Activated naive CD8-positive, alpha-beta T cell treated with anti-CD3 and anti-CD28 coated beads for 36 hours (primary cell): ENCODE measurements at places on chromosomes 3 and 15. TPM values are rescaled to one million over a fixed set of nuclear protein-coding genes. Genes with fewer than 3 reads are reported as not detected.

DNA sequence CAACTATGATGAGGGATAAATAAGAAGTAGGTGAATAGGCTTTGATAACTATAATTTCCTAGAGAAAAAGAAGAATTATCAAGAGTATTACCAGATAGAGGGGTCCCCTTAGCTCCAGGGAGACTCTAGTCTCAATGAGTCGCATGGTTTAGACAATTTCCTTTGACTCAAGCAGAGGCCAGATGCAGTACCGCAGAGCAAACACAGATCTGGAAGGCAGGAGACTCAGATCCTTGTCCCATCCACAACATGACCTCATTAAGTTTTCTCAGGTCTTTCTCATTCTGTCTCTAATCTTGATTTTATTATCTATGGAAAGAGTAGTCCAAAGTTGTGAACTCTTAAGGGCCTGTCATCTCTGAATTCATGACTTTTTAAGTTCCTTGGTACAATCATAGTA lies 987.9 kb downstream of the NTRK3 start:
- H3K4me3 ChIP-seq = no peak overlapping the region

GRCh38 chr3:15050405-15051092 lies 14.6 kb downstream of the MRPS25 start:
- DNase-seq = no peak
- H3K4me3 ChIP-seq = no peak overlapping the region
- peaks cover 41% of the 10 kb centered on the region for H3K4me1 ChIP-seq
- H3K27ac ChIP-seq = peak overlapping the region; percentile 60

- no peak for DNase-seq
- no peak overlapping the region for H3K27ac ChIP-seq
- H3K36me3 ChIP-seq = no peaks in the 10 kb centered on the region
- H3K4me3 ChIP-seq = no peak overlapping the region
These were observed 36.3 kb downstream of the TMEM44 start for GRCh38 chr3:194596906-194597305.

The ANKUB1 gene
- total RNA-seq = not detected

- no peaks in the 10 kb centered on the region for H3K27me3 ChIP-seq
- DNase-seq = no peak
- no peaks in the 10 kb centered on the region for H3K4me1 ChIP-seq
- no peak overlapping the region for H3K4me3 ChIP-seq
These were observed 346.6 kb upstream of the DCBLD2 start for GRCh38 chr3:99248130-99248529.

DNA sequence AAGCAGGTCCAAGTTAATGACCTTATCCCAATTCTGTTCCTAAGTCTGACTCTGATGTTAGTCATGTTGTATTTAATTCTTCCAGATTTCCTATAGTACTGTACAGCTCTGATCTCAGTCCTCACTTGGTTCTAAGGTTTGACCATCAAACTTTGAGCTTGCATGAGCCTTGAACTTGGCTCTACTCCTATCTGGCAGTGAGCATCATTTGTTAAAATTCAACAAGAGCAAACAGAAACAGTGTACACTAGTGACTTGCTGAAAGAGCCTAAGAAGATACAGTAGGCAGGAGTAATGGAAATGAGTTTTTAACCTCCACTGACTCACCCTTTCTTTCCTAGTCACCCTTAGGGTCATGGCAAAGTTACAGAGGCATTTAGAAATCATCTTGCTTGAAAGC lies 451.1 kb upstream of the TPRG1 start:
- no peak overlapping the region for H3K4me3 ChIP-seq
- no peak overlapping the region for H3K27ac ChIP-seq
- peaks cover 2% of the 10 kb centered on the region for H3K36me3 ChIP-seq
- no peaks in the 10 kb centered on the region for H3K27me3 ChIP-seq
- peaks cover 13% of the 10 kb centered on the region for H3K4me1 ChIP-seq

The NDN gene
- 3.5 TPM for total RNA-seq

The TMEM108 gene
- total RNA-seq = not detected

DNA sequence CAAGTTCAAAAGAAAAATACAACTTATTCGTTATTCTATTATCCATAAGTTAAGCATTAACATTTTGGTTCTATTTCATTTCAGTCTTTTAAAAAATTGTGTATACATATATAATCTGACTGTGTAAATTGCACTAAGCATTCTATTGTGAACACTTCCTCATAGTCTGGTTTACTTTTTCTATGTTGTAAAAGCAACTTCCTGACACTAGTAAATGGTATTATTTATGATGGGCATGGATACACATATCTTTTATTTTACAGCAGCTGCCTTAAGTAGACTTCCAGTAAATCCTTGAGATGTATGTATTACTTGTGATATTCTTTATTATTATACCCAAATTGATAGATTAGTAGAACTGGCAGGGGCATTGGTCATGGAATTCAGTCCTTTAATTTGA lies 58.2 kb downstream of the FNDC3B start:
- H3K27me3 ChIP-seq = no peaks in the 10 kb centered on the region
- no peak overlapping the region for H3K27ac ChIP-seq
- no peak for DNase-seq
- H3K36me3 ChIP-seq = peaks cover 2% of the 10 kb centered on the region

DNA sequence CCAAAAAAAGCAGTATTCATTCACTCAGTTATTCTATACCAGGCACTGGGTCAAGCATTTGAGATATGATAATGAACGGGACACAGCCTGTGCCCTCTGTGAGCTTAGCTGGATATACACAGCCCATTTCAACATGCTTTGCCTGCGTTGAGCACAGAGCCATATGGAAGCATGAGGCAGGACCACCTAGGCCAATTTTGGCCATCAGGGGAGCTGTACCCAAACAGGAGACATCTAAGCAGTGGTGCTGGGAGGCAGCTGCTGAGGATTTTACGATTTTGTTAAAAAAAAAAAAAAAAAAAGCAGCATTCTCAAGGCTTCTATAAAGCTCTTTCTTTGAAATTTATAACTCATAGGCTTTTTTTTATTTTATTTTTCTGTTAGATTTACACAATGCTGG lies 87.2 kb upstream of the SLC2A2 start:
- no peak overlapping the region for H3K27ac ChIP-seq
- H3K4me1 ChIP-seq = no peaks in the 10 kb centered on the region
- no peak for DNase-seq
- H3K4me3 ChIP-seq = no peak overlapping the region
- peaks cover 15% of the 10 kb centered on the region for H3K36me3 ChIP-seq

The CLRN1 gene
- not detected for total RNA-seq

GRCh38 chr15:45919806-45920205 lies 285.0 kb downstream of the SQOR start:
- no peak overlapping the region for H3K27ac ChIP-seq
- peaks cover 5% of the 10 kb centered on the region for H3K27me3 ChIP-seq
- DNase-seq = no peak
- H3K36me3 ChIP-seq = no peaks in the 10 kb centered on the region

The CFAP100 gene
- not detected for total RNA-seq

DNA sequence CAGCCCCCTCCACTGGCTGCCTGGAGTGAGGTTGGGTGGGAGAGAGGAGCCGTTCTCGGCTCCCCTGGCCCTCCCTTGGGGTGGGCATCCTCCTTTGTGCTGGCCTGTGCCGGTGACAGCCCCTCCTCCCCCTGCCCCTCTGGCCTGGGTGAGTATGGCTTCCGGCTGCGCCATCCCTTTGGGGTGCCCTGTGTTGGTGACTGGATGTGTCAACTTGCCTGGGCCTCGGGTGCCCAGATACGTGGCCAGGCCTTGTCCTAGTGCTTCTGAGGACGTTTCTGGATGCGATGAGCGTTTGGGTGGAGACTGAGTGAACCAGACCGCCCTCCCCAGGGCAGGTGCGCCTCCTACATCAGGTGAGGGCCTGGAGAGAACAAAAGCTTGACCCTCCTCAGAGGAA lies 59.7 kb downstream of the PLXNA1 start:
- no peaks in the 10 kb centered on the region for H3K4me1 ChIP-seq
- H3K27me3 ChIP-seq = peaks cover 7% of the 10 kb centered on the region
- no peak for DNase-seq
- no peak overlapping the region for H3K4me3 ChIP-seq
- no peak overlapping the region for H3K27ac ChIP-seq
- H3K36me3 ChIP-seq = no peaks in the 10 kb centered on the region

The DNASE1L3 gene
- total RNA-seq = not detected

- no peak overlapping the region for H3K27ac ChIP-seq
- DNase-seq = no peak
- H3K4me3 ChIP-seq = no peak overlapping the region
- H3K4me1 ChIP-seq = no peaks in the 10 kb centered on the region
- H3K27me3 ChIP-seq = no peaks in the 10 kb centered on the region
These were observed 121.9 kb upstream of the CTDSPL start for GRCh38 chr3:37739579-37740290.

DNA sequence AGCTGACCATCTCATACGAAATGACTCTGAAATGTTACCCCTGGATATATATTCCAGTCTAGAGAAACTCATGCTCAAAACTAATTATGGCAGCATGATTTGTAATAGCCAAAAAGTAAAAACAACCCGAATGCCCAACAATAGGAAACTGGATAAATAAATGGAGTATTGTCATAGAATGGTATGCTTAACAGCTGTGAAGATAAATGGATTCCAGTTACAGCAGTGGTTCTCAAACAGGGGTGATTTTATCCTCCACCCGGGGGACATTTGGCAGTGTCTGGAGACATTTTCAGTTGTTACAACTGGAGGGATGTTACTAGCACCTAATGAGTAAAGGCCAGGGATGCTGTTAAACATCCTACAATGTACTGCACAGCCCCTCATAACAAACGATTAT lies 52.3 kb upstream of the PIAS1 start:
- H3K4me1 ChIP-seq = no peaks in the 10 kb centered on the region
- H3K27me3 ChIP-seq = no peaks in the 10 kb centered on the region
- H3K4me3 ChIP-seq = no peak overlapping the region
- no peak overlapping the region for H3K27ac ChIP-seq
- no peaks in the 10 kb centered on the region for H3K36me3 ChIP-seq

GRCh38 chr3:154224366-154224765 lies 99.9 kb downstream of the DHX36 start:
- no peaks in the 10 kb centered on the region for H3K36me3 ChIP-seq
- no peak overlapping the region for H3K4me3 ChIP-seq
- H3K4me1 ChIP-seq = no peaks in the 10 kb centered on the region
- peaks cover 3% of the 10 kb centered on the region for H3K27me3 ChIP-seq
